ENCODE measurements at places on chromosomes 5 and 9.

DNA sequence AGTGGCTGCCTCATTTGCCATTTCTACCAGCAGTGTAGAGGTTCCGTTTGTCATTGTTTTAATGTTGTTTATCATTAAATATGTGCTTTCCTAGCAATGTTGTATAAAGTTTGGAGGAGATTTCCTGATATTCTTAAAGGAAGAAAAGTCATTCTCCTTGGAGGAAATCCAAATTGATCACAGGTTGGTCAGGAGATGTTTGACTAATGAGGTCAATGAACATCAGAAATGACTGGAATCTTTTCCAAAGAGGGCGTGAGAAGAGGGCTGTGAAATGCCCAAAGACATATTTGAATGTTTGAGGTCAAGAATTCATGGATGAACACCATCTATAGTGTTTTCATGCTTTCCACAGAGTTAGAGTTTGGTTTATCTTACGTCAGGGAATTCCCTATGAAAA lies 471.3 kb downstream of the MAT2B start:
- no peak for DNase-seq

GRCh38 chr9:106092083-106092482 lies 397.7 kb downstream of the TMEM38B start:
- no peak for DNase-seq

- DNase-seq, result no peak
Measured at GRCh38 chr9:86636519-86636918, 282.3 kb upstream of the TUT7 start.

GRCh38 chr5:8913522-8913921 lies 632.4 kb downstream of the SEMA5A start:
- DNase-seq, result no peak

DNA sequence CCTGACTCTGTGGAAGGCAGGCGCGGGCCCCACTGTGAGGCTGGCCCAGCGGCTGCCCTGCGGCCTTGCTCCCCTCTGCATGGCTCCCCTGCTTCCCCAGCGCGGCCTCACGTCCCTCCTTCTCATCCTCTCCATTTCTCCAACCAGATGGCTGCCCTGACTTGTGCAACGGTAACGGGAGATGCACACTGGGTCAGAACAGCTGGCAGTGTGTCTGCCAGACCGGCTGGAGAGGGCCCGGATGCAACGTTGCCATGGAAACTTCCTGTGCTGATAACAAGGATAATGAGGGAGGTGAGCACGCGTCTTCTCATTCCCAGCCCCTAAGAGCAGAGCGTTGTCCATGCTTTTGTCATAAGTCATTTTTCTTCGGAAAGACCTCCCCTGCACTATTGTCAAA lies 129.0 kb upstream of the WWC1 start:
- no peak for DNase-seq

DNA sequence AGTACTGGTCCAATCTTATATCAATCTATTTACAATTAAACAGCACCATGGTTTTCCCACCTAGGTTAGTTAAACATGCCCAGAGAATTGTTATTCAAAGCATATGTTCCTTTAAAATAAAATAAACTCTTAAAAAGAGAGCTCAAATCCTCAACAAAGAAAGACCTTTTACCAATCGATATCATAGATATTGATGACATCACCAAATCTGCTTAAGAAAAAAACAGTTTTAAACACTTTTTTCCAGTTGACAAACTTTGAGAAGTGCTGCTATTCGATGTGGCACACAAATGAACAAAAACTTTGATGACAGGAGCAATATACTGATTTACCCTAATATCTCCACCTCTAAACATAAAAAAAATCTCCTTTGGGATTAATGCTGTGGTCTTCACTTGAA lies 15.7 kb downstream of the EFCAB9 start:
- no peak for DNase-seq

DNA sequence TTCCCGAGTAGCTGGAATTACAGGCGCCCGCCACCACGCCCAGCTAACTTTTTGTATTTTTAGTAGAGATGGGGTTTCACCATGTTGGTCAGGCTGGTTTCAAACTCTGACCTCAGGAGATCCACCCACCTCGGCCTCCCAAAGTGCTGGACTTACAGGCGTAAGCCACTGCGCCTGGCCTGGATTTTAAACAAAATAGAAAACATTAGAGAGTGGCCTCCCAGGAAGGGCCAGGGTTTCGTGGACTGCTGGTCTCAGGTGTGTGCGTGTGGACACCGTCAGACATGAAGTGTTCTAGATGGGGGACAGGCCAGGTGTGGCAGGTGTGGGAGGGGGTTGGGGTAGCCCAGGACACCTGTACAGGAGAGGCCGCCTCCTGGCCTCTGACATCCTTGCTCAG lies 7.0 kb upstream of the GBGT1 start:
- DNase-seq, result no peak

DNA sequence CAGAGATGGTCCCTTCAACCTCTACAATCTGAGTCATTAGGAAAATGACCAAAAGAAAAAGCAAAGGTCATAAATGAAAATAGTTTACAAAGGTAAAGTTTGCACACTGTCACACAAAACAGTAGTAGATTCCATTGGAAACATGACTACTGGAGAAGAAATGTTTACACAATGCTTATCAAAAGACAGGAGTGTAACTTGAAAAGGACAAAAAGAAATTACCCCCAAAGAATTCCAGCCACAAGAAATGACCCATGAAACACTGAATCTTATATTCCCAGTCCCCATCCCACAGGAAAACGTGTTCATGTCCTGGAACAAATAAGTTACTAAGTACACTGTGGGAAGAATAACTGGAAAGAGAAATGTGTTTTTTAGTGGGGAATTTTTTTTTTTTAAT lies 385.1 kb downstream of the SEMA5A start:
- DNase-seq, result no peak

- DNase-seq, result no peak
Measured at GRCh38 chr9:137099231-137099630, 12.4 kb downstream of the MAN1B1 start.

GRCh38 chr5:97163360-97163764 lies 19.7 kb downstream of the RIOK2 start:
- peak; percentile 9 for DNase-seq

DNA sequence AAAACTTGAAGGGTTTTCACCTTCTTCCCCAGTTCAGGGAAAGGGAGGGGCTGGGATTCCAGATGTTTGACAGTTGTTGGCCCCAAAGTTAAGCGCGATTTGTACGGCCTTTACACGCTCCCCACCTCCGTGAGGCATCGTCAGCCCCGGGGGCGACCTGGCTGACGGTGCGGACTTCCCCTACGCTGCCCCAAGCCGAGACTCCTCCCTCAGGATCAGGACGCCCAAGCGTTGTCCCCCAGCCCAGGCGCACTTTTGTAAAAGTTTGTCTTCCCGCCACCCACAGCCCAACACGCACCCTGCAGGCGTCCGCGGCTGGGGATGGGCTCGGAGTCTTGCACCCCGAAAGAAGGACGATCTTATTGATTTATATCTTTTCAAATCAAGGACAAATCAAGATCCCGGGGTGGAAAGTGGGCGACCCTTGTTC lies 713 bp downstream of the MOB3B start:
- no peak for DNase-seq

DNA sequence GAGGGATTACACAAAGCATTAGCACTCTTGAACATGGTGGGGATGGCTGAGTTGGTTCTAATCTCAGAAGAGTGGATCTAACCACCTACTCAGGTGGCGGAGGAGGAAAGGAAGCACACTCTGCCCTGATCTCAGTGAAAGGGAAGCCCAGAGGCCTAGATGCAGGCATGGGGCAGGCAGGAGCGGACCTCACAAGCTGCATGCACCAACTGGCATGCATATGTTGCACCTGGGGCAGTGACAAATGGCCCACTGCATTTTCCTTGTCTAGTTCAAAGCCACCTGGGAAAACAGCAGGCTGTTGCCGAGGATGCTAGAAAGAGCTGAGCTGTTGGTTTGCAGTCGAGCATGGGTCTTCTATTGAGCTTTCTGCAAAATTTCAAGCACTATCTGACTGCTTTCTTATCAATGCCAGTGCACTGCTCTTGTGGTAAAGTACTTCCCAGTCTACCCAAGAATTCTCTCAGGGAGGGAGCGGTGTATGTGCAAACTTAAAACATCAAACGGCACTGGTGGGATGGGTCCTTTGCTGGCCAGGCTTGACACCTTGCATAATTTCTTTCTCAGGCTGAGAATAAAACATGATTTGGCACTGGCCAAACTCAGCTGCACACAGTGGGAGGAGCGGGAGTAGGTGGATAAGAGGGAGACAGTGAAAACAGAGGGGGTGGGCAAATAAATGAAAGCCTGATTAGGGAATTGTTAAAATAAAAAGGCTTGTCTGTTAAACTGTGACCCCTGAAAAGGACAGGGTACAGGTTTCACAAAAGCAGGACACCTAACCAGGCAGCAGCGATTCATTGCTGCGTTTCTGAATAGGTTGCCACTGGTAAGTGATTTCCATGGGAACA lies 108.9 kb downstream of the MARCHF3 start:
- no peak for DNase-seq

GRCh38 chr5:41637869-41638268 lies 127.5 kb upstream of the PLCXD3 start:
- DNase-seq, result no peak

Data from AG08395 (cell line).